ENCODE measurements at places on chromosomes 4 and X. TPM values are rescaled to one million over a fixed set of nuclear protein-coding genes. Genes with fewer than 3 reads are reported as not detected.

Gene FAM3A
- 33.2 TPM for total RNA-seq

Gene PAGE2
- total RNA-seq, result not detected

DNA sequence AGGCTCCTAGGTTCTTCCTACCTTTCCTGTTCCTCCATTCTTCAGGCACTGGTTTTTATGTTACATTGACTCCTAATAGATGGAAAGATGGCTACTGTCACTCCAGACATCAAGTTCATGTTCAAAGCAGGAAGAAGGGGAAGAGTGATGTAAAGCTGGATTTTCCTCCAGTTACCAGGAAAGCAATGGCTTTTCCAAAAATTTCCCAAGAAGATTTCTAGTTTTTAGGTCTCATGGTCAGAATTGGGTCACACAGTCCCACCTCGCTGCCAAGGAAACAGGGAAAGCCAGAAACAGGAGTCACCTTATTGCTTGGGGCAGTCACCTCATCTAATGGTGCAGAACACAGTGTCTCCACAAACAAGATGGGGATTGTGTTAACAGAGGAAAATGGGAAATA, 21.5 kb downstream of the RXFP1 start:
- DNase-seq, result peak; percentile 15

GRCh38 chrX:31186693-31187338, 115.0 kb upstream of the FTHL17 start:
- no peak for DNase-seq

Measured in bronchial epithelial cell (primary cell).